CD4-positive, alpha-beta T cell treated with Interleukin-10 for 1 hour (primary cell): ENCODE measurements at places on chromosomes 4 and X.

- no peak for DNase-seq
Observed at GRCh38 chrX:22234380-22234779, 38.3 kb upstream of the CBLL2 start.

DNA sequence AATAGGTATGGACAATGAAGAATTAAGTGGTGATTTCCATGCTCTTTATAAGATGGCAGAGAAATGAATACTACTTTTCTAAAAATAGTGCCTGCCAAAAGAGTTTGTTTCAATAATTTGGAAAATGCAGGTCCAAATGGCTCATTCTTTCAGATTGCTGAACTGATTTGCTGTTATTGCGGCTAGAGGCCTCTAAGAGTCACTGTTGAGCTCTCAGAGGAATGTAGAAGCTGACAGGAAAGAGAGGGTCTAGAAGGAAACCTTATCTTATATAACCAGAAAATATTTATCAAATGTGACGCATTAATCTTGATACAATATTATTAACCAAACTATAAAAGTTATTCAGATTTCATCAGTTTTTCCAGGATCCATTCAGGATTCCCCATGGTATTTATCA, 65.7 kb upstream of the PAGE1 start:
- peak; percentile 37 for DNase-seq

DNA sequence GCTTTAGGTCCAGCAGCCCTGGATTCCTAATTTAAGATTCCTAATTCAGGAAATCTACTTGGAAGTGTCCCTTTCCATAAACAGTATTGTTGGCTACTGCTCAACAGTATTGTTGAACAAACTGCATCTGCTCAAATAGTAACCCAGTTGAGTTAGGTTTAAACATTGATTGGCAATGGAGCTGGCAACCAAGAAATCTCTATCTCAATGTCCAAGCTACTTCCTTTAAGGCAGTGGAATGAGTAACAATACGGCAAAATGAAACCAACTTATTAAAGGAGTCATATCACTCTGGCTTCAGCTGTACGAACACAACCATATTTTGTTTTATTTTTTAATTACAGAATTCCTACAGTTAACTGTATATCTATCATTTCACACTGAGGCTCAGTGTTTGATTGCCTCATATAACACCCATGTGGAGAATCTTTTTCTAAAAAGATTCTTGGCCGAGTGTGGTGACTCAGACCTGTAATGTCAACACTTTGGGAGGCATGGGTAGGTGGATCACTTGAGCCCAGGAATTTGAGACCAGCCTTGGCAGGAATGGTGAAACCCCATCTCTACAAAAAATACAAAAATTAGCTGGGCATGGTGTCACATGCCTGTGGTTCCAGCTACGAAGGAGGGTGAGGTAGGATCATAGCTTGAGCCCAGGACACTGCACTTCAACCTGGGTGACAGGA, 71.7 kb upstream of the IL13RA1 start:
- no peak for DNase-seq

DNA sequence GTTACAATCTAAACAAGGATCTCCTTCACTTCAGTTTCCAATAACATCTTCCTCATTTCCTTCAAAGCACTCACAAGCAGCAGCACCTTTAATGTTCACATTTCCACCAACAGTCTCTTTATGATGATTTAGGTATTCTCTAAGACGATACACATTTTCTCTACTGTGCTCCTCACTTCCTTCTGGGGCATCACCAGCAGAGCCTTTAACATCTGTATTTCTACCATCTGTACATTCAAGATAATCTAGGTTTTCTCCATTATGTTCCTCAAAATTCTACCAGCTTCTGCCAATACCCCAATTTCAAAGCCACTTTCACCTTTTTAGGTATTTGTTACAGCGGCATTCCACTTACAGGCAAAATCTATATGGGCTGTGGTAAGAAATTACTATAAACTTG, 80.6 kb downstream of the FBXW7 start:
- no peak for DNase-seq

GRCh38 chrX:7028246-7028645, 119.3 kb upstream of the STS start:
- DNase-seq, result no peak

DNA sequence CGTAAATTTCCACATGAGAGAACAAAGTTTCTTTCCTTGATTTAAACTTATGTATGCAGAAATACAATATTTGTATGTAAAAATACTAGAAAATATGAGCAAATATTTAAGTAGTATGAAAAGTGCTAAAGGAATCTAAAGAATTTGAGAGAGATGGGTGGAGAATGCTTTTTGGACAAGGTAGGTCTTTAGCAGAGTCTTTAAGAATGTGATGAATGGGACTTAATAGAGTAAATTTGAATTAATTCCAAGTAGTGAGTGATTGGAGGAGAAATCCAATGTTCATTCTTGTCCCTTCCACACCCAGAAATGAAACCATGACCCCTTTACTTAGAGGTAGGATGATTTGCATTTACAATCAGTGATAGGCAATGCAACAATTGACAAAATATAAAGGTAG, 570.9 kb upstream of the ZFP42 start:
- no peak for DNase-seq

DNA sequence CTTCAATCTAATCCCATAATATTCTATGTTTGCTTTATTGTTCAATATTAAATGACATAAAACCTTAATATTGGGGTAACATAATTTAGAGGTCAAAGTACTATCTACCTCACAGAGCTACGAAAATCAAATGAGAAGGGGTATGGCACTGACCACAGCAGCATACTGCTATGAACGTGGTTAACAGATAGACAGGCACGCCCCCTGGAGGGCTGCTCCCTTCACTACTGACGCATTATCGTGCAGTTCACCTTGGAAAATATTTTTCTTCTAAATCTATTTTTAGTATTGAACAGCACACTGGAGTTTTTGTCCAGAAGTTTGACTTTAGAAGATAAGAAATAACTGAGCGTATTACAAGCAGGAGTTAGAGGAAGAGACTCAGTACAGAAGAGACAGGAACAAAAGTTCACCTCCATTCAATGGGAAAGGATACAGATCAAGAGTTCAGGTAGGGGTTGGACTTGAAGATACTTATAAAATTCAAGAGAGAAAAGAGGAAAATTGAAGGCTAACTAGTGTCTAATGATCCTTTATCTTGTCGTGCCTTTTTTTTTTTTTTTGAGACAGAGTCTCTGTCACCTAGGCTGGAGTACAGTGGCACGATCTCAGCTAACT, 22.7 kb downstream of the MAP9 start:
- DNase-seq, result peak; percentile 20

DNA sequence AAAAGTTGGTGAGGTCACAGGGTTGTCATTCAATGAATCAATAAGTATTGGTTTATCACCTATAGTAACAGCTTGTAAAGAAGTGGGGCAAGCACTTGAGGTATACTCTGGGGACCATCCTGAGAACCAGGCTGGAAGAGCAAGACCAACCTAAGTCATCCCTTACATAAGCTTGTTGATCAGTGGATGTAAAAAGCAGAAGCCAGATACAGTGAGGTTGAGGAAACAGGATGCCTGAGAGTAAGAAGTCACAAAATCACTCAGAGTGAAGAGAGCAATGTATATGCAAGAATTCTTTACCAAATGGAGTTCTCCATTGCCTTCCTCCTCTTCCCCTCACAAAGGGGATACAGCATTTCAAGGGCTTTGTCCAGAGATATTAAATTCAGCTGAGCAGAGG, 76.3 kb upstream of the PACRGL start:
- no peak for DNase-seq

DNA sequence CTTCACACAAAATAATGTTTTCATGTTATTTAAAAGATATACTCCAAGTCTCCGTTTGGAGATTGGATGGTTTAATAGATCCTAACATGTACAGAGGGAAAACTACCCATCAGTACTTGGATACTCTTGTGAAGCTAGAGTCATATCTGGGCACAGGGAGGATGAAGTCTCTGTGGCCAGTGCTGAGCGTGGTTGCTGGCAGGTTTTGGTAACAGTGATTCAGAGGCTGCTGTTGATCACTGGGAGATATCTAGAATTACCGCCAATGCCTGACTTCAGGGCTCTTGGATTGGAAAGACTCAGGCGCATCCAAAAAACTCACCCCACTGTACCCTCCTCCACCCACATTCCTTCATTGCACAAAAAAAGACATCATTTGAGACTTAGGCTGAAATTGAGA, 107.2 kb upstream of the PGRMC2 start:
- no peak for DNase-seq

- DNase-seq, result no peak
Observed at GRCh38 chr4:109128589-109128988, 173.9 kb downstream of the COL25A1 start.

DNA sequence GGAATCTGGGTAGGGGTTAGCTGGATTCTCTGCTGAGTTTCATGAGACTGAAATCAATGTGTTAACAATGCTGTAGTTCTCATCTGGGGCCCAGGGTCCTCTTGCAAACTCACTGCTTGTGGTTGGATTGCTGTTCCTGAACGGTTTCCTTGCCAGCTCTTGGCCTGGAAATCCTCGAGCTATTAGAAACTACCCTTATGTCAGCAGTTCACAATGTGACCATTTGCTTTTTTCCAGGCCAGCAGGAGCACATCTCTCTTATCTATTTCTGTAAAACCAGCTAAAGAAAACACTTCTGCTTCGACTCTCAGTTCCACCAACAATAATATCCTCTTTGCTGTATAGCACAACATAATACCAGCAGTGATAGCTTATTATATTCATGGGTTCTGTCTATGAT, 140.1 kb upstream of the TRAM1L1 start:
- DNase-seq, result no peak

GRCh38 chrX:119784747-119785446, 6.5 kb downstream of the RPL39 start:
- peak; percentile 60 for DNase-seq
